ENCODE measurements at places on chromosomes 7 and 10.

DNA sequence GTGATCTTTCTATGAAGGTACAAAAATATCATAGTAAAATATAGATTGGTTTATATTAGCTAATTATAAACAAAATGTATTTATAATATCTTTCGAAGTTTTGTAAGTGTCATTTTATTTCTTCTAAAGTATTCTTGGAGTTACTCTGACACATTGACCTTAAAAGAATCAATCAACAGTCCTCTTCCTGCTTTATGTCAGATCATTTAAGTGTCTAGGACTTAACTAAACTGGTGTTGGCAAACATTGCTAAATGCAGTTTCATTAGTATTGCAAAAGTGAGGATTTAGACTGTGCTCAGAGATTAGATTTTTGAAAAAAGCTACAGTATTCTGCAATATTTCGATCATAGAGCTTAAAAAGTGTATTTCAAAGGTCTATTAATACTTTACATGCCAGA, 10.3 kb downstream of the GLCCI1 start:
- no peak for DNase-seq

DNA sequence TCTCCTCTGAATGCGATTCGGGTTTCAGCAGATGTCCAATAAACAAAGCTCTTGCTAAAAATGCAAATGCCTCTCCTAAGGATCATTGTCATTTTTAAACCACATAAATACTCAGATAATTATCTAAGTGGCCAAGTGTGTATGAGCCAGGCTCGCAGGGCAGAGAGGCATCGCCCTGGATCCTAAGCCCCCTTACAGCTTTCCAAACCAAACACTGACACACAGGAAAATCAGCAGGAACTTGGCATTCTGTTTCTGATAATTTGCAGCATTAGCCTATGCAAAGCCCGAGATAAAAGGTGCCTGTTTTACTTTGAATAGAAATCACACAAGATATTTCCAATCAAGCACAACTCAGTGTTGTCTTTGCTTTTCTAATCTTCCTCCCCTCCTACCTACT, 134.4 kb downstream of the ABCA13 start:
- DNase-seq, result no peak

GRCh38 chr7:14822481-14822854, 80.1 kb downstream of the DGKB start:
- DNase-seq, result no peak

GRCh38 chr7:30926313-30926712, 14.7 kb downstream of the AQP1 start:
- DNase-seq, result no peak

DNA sequence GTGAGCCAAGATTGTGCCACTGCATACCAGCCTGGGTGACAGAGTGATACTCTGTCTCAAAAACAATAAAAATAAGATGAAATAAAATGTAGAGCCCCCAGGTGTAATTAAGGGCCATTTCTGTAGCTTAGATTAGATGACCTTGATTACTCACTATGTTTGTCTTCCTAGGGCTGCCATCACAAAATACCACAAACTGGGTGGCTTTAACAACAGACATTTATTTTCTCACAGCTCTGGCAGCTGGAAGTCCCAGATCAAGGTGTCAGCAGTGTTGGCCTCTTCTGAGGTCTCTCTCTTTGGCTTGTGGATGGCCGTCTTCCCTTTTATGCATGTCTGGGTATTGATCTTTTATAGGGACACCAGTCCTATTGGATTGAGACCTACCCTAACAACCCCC, 6.1 kb downstream of the PTER start:
- no peak for DNase-seq

Measured in activated gamma-delta T cell treated with anti-CD3 and anti-CD28 coated beads, Interleukin-2, amount 50 U/mL, for 16 hours (primary cell).